CD4-positive, alpha-beta T cell treated with Interleukin-6 at 100 ng/mL for 8 hours (primary cell): ENCODE measurements at places on chromosomes 3 and 15.

DNA sequence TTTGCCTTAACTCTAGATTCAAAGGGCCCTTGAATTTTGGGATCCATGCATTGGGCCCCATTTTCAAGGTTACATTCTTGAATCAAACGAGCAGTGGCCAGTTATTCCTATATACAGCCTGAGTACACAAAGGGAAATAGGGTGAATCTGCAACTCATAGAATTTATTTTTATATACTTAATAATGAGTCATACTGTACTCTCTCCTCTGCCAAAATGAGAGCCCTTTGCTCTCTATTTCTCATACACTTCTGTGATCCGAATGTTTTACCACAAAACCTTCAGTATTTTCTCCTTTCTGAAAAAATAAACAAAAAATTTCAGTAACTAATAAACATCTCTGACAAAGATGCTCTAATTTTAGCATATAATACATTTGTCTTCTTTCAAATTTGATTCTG, 116.7 kb downstream of the SERPINI1 start:
- no peak for DNase-seq

DNA sequence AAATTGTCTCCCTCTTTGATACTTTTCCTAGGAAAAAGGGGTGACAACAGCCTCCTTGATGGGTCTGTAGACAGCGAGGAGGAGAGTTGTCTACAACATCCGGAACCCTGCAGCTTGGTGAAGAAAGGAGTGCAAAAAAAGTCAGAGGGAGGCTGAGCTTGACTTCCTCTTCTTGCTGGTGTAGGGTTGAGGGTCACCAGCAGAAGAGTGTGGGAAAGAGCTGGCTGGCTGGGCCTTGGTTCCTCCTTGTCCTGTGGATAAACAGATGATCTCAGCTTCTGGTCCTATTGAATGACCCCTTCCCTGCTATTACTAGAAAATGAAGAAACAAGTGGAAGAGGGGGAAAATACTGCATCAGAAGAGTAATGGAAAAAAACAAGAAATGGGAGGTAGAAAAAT, 20.4 kb downstream of the SLC7A14 start:
- DNase-seq, result no peak

DNA sequence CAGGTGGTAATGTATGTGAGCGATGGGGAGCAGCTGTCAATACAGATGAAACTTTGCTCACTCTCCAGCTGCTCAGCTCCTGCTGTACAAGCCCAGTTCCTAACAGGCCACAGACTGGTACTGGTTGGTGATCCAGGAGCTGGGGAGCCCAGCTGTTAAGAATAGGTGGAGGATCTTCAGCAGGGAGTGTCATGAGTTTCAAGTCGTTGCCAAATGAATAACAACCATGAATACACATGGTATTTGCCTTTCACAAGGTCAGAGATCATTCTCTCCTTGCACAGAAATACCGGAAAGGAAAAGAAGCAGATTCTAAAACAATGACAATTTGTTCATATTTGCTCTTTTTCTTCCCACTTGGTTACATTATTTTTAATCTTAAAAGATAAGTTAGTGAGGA, 5.1 kb downstream of the PLSCR1 start:
- no peak for DNase-seq

DNA sequence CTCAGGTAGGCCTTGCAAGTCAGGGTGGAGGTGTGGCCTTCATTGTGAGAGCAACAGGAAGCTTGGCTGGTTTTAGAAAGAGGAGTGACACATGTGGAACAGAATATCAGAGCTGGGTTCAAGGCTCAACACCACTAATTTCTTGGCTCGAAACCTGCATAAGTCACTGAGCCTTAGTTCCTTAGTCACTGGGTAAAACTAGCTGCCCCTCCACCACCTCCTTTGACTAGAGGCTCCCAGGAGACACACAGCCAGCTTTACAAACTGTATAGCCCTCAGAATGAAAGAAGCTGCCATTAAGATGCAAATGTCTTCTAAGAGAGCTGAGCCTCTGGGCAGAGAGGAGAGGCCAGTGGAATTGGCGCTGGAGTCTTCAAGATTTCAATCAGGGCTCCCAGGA, 67.7 kb downstream of the CERS3 start:
- no peak for DNase-seq

DNA sequence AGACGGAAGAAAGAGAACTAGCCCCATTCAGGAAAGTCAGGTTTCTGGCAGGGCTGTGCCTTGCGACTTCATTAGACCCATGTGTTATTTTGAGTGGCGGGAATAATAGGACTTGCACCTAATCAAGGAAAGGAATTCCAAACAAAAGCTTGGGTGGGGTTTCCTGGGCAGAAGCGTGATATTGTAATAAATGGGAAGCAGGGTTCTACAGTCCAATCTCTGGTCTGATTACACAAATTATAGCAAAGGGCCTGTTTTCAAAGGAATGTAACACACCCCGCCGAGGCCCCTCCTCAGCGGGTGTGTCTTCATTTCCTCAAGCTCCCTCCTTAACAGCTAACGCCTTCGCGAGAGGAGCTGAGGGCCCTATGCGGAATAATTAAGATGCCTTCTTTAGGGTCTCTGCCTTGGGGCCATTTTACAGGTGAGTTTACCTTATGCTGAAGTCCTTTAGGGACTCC, 396.0 kb upstream of the C2CD4B start:
- no peak for DNase-seq
